NCI-H1048 (cell line): ENCODE measurements at places on chromosomes 16 and 17.
A peak's percentile ranks its signal among the peaks of the same experiment; 100 is the strongest.

DNA sequence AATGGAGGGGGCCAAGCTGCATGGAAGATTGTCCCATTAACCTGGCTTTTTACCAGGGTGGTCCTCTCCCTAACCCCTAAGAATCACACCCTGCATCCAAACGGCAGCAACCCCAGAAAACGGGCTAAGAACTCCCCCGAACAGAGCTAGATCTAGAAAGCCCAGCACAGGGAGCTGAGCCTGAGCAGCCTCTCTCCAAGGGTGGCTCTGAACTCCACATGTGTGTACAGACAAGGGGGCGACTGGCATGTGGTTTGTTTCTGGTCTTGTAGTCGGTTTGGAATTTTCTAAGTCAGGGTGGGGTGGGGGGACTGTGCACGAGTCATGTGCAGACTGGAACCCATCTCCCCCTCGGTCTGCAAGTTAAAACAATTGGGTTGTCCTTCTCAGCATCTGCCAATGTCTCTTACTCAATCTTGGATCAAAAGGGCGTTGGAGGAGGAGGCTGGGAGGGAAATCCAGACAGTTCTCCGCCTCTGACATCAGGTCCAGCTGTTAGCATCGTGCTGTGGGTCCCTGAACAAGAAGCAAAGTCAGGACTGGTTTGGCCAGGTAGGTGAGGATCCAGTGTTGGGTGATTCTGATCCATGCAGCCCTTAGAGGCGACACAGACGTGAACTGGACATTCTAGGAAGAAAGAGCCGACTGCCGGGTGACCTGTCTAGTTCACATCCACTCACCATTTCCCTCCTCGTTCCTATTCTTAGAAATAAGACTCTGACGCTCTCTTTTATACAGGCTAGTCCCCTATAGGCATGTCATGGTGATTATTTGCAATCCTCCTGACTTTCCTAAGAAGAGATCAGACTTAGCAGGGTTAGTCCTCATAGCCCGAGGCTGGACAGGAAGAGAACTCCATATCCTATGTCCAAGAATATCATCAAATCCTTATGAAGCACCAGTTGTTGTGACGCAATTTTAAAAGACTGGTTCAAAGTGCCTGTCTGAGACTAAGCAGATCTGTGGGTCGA, 381.8 kb downstream of the SOX9 start:
- no peak for DNase-seq

GRCh38 chr17:45663772-45664171, 120.3 kb upstream of the CRHR1 start:
- no peak for DNase-seq

GRCh38 chr17:78230996-78231935, at the start of gene TMEM235:
TSS of gene TMEM235 (plus strand) at chr17:78231631. CDS start at chr17:78232024, 393 bp downstream.
- no peak for DNase-seq

DNA sequence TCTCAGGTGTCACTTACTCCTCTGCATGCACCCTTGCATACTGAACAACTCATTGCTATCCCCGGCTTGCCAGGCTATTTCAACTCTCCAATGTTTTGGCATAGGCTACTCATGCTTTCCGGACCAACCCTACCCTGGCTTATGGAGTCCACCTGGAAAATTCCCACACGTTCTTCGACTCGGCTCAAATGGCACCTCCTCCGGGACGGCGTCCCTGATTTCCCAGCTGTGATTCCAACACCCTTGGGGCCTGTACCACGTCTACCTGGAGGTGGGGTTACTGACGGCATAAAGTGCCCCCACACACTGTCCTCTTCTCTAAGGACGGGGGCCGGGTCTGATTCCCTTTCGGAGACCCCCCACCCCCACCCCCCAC, 498 bp downstream of the SMYD4 start:
- no peak for DNase-seq

- no peak for DNase-seq
Observed at GRCh38 chr17:50533185-50533584, 650 bp downstream of the EPN3 start.

GRCh38 chr17:57477522-57478362, 221.4 kb downstream of the MSI2 start:
- DNase-seq: no peak

DNA sequence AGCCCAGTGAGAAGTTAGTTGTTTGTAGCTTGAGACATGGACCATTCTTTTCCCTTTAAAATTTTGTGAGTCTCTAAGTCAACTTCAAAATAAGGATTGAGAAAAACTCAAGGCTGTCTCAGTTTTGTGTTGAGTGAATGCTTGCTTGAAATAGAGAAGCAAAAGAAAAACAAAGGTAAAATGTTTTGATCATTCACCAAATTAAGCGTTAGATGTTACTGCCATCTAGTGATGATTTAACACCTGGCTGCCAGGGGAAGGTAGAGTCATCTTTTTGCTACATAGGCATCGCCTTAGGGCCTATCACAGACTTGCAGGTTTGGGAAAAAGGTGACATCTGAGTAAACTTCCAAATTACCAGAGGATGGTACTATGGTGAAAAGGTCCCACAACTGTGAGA, 74.4 kb downstream of the PCTP start:
- DNase-seq: no peak

- no peak for DNase-seq
Observed at GRCh38 chr16:88534638-88535190, 35.5 kb upstream of the ZC3H18 start.

GRCh38 chr17:4199818-4200402, 56.9 kb downstream of the CYB5D2 start:
- no peak for DNase-seq

GRCh38 chr17:60846175-60846574, 168.5 kb downstream of the BCAS3 start:
- DNase-seq: no peak

DNA sequence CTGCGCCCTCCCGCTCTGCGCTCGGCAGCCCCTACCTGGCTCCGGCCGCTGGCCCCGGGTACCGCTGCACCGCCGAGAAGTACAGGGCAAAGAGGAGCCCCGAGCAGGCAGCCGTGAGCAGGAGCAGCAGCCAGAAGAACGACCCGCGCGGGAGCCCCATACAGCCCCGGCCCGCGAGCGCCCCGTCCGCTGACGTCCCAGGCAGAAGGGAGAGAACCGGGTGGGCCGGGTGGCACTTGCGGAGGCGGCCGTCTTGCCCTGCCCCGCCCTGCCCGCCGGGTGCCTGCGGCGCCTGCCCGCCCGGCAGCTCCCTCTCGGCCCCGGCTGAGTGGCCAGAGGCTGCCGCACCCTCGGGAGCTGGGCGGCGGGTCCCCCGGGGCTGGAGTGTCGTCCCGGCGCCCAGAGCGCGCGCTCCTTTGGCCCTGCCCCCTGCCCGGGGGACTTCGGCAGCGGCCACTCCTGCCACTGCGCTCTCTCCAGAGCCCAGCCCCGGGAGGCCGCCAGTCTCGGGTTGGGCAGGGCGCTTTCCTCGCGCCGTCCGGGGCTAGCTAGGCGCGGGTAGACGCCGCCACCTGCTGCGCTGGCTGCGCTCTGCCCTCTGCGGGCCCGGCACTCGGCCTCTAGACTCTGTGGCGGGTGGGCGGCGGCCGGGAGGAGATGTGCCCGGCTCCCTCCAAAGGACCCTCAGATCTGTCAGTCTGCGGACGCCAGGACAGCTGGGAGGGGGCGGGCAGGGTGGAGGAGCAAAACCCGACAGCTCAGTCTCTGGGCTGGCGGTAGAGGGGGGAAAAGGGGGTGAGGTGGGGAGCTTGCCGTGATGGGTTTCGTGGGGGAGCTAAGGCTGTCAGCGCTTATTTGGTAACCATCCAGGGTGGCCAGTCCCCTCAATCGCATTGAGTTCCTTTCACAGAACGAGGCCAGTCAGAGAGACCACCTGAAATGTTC, at the start of gene ST6GALNAC2:
TSS of gene ST6GALNAC2 (minus strand) at position 212 of the 945 bp plus-strand sequence. CDS start at position 160, 52 bp downstream.
- no peak for DNase-seq

- no peak for DNase-seq
Observed at GRCh38 chr17:9389111-9389527, 186.5 kb downstream of the STX8 start.

DNA sequence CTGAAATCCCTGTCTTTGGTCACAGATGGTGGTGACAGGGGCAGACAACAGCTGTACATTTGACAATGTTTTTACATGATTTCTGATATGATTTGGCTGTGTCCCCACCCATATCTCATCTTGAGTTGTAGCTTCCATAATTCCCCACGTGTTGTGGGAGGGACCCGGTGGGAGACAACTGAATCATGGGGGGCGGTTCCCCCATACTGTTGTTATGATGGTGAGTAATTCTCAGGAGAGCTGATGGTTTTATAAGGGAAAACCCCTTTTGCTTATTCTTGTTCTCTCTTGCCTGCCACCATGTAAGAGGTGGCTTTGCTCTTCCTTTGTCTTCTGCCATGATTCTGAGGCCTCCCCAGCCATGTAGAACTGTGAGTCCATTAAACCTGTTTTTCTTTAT, 353.9 kb downstream of the CPPED1 start:
- DNase-seq: no peak

- DNase-seq: no peak
Observed at GRCh38 chr16:30535777-30536190, 1.1 kb upstream of the ZNF747 start.

DNA sequence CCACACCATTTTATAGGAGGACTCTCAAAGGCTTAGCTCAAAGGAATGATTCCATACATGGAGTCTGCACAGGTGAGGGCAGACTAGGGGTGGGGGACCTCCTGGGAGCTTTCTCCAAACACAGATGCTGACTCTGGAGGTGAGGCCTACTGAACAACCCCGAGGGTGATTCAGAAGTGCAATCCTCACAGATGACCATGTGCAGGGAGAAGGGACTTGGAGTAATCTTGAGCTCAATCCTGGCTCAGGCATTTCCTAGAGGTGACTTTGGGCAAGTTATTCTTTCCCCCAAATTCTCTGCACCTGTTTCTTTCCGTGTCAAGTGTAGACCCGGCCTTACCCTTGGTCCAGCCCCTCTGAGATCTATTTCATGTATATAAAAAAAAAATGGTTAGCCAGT, 401.5 kb downstream of the SLC39A11 start:
- no peak for DNase-seq

GRCh38 chr17:60896996-60897395, 219.3 kb downstream of the BCAS3 start:
- DNase-seq: no peak

GRCh38 chr17:78815696-78816095, 24.9 kb downstream of the USP36 start:
- no peak for DNase-seq

- DNase-seq: no peak
Observed at GRCh38 chr17:79793924-79794304, 3.0 kb downstream of the CBX8 start.

GRCh38 chr16:52254746-52255145, 292.2 kb downstream of the TOX3 start:
- DNase-seq: no peak

DNA sequence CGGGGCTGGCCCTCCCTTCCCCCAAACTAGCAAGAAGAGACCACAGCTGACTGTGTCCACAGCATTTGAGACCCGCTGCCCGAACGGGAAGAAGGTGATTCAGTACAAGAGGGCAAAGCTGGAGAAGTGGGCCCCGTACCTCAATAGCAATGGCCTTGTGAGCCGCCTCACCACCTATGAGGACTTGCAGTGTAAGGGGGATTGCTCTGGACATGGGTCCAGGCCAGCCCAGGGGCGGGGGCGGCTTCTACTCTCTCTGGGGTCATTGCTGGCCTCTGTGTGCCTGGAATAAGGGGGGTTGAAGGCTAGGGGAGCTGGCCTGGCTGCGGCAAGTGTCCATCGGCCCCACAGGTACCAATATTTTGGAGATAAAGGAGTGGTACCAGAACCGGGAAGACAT, 12.9 kb upstream of the KATNB1 start:
- DNase-seq: no peak

- no peak for DNase-seq
Observed at GRCh38 chr16:80231121-80231520, 309.7 kb upstream of the DYNLRB2 start.

DNA sequence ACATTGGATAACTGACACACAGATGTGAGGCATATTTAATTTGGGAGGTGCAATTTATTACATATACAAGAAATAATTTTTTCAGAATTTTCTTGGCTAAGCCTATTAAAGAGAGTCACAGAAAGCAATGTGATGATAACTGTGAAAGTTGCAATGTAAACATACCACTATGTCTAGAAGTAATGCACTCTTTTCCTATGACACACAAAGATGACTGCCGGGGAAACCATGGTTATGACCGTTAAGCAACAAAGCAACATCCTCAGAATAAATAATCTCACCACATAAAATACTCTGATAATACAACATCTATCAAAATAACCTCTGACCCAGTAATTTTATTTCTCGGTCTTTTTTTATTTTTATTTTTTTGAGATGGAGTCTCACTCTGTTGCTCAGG, 10.5 kb upstream of the QRICH2 start:
- no peak for DNase-seq

- DNase-seq: no peak
Observed at GRCh38 chr16:69904495-69905170, 46.5 kb upstream of the CLEC18A start.

- no peak for DNase-seq
Observed at GRCh38 chr17:42129109-42129837, 6.7 kb downstream of the HSPB9 start.

DNA sequence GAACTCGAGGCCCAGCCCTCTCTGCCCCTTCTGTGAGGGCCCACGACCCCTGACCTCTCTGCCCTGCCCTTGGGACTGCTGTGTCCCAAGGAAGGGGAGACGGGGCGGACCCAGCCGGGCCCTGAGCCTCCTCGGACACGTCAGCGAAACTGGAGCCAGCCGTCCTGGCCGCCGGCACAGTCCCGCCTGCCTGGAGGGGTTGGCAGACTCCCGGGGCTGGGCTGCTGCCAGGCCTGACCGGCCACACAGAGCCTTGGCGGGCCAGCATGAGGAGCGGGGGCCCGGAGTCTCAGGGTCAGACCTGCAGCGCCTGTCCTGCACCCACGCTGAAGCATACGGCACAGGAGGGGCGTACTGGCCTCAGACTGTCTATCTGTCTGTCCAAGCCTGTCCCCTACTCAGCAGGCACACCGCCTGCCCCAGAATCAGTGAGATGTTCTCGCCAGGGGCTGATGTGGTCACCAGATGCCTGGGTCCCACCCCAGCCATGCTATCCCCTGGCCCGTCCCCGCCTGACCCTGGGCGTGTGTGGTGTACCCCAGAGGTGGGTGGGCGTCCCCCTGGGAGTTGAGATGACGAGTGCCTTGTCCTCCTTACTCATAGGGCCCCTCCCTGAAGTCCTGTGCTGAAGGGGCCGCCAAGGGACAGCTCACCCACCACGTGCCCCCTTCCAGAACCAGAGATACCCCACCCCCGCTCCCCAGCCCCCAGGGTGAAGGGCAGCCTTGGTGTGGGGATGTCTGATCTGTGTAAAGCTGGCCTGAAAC, 4.7 kb downstream of the VASN start:
- DNase-seq: no peak

DNA sequence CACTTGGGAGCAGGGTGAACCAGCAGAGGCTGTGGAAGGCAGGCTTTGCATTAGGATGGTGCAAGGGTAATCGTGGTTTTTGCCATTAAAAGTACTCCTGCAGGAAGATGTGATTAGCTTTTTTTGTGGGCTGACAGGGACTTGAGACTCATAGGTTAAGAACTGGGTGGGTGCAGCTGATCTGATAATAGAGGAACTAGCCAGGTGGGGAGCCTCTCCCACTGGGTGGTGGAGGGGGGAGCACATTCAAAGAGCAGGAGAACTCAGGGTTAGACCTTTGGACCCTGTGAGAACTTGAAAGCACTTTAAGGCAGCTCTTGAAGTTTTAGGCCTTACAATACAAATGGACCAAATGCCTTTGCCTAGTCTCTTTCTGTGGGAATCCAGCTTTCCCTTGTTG, 32.4 kb downstream of the CCL4 start:
- no peak for DNase-seq

GRCh38 chr17:6421700-6422604, 13.0 kb downstream of the AIPL1 start:
- DNase-seq: peak; percentile 35
